ENCODE measurements at places on chromosomes 2 and 18.

- DNase-seq, result no peak
Observed at GRCh38 chr2:148391324-148391723, 253.2 kb upstream of the EPC2 start.

DNA sequence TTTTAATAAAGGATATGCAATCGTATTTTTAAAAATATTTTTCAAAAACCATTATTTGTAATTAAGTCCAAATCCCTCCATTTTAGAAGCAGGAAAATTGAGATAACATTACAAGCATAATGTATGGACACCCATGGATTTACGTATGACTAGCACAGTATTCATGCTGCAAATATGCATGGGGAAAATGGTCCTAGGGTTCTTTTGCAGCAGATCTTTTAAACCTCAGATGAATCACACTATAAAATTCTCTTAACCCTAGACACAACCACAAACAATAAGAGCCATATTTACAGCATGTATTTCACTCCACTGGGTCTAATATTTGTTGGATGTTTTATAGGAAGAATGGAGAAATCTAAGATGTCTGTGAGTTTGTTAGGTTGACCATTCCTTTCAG, 453.4 kb downstream of the TGIF1 start:
- DNase-seq, result no peak

DNA sequence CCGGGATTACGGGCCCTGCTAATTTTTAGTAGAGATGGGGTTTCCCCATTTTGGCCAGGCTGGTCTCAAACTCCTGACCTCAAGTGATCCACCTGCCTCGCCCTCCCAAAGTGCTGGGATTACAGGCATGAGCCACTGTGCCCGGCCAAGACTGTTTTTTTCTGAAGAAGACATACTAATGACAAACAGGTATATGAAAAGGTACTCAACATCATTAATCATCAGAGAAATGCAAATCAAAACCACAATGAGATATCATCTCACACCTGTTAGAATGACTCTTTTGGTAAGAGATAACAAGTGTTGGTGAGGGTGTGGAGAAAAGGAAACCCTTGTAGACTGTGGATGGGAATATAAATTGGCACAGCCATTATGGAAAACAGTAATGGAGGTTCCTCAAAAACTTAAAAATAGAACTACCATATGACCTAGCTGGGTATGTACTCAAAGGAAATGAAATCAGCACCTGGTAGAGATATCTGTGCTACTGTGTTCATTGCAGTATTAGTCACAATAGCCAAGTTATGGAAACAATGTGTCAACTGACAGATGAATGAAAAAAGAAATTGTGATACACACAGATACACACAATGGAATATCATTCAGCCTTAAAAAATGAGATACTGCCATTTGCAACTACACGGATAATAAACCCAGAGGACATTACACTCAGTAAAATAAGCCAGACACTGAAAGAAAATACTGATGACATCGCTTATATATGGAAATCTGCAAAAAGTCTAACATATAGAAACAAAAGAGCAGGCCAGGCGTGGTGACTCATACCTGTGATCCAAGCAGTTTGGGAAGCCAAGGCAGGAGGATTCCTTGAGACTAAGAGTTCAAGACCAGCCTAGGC, 20.8 kb downstream of the SOS1 start:
- peak; percentile 32 for DNase-seq

DNA sequence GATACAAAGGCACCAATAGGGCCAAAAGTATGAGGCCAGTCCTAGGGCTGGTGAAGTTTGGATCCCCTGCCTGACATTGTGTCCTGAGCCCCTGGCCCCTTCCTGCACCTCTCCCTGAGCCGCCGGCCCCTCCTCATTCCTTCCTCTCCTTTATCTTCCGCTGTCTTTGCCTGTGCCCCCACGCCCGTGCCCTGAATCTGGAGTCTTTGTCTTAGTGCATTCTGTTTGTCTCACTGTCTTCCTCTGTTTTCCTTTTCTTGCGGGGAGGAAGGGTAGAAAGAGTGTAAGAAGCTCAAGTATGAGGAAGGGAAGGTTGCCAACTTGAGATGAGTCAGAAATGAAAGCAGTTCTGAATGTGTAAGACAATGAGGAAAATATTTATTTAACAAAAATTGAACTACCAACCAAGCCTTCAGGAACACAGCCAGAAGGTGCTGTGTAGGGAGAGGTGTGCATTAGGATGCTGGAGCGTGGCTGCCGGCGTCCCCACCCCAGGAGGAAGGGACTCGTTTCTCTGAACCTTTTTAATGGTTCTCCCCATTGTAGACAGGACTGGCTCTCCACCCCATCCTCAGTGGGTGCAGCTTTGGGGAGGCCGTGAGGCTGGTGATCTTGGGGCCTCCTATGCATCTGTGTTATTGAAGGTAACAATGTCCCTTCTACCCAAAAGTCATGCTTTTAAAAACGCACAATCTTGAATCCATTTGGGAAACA, 133.1 kb downstream of the NEDD4L start:
- DNase-seq, result no peak

DNA sequence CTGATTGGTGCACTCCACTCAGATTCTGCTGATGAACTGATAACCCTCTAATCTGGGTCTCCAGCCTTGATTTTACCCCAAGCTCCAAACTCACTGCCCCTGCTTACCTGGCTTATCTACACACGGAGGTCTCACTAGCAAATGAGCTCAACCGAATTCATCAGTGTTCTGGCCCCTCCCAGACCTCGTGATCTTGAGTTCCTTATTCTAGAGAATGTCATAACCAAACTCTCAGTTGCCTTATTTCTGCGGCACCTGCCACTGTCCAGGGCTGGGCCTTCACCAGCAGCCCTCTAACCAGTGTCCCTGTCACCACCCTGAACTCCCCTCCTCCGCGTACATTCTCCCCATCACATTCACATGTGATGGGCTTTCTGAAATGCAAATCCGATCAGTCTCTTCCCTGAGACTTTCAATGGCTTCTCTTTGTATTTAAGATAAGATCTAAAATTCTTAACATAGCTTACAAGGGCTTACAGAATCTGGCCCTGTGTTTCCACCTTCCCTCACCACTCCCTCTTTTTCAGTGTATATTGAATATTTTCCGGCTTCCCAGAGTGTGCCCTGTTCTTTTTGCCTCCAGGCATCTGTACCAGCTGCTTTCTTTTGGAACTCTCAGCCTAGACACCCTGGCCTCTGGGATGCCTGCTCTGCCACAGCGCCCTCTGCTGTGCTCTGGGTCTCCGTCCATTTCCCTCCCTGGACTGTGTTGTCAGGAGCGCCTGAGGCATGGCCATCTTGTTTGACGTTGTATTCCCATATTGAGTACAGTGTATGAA, 31.1 kb downstream of the NAB1 start:
- peak; percentile 48 for DNase-seq

DNA sequence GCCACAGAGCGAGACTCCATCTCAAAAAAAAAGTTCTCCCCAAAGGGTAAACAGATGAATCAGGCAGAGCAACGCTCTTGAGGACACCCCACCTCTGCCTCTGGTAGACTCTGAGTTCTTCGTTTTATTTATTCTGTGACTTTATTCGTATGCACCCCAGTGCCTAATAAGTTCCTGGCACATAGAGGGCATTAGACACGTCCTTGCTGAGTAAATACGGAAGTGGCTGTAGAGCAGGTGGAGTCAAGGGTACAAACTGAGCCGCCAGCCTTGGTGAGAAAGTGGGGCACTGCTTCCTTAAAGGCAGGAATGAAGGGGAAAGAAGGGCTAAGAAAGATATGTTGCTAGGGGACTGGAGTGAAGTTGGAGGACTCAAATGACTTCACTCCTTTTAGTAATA, 12.9 kb downstream of the SULT1C2 start:
- DNase-seq, result no peak

DNA sequence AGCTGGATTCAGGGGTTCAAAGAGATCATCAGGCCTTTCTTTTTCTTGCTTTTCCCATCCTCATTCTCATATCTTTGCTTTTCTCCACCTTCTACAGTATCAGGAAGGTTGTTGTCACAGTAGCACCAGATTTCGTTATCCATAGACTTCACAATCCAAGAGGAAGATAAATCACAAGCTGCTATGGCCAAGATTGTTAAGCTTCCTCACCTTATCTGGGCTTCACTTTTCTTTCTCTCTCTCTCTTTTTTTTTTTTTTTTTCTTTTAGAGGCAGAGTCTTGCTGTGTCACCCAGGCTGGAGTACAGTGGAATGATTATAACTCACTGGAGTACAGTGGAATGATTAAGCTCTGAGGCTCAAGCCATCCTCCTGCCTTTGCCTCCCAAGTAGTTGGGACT, 93.5 kb downstream of the TTC27 start:
- DNase-seq, result no peak

- no peak for DNase-seq
Observed at GRCh38 chr2:54295911-54296310, 39.9 kb upstream of the TSPYL6 start.

DNA sequence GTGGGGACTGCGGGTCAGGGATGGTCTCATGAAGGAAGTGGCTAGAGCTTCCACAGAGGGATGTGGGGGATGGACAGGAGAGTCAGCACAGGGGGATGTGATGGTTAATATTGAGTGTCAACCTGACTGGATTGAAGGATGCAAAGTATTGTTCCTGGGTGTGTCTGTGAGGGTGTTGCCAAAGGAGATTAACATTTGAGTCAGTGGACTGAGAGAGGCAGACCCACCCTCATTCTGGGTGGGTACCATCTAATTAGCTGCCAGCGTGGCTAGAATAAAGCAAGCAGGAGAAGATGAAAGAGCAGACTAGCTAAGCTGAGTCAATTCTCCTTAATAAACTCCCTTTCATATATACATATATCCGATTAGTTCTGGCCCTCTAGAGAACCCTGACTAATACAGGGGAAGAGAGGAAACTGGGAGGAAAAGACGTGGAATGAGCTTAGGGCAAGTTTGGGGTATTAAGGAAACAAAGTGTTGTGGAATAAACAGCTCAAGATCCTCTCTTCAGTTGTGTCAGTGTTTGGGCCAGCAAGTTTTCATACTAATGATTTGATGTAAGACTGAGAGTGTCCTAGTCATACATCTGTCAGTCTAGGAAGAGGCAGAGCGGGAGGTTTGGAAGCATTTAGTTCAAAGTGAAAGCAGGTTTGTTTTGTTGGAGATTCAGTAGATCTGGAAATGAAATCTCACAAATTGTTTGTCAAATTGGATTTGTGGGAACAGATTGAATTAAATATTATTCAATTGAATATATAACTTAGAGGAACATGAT, 135.2 kb upstream of the NT5C1B start:
- no peak for DNase-seq

GRCh38 chr2:19695706-19696105, 206.1 kb downstream of the TTC32 start:
- DNase-seq, result no peak

GRCh38 chr2:393711-394696, 106.1 kb upstream of the ALKAL2 start:
- DNase-seq, result no peak

DNA sequence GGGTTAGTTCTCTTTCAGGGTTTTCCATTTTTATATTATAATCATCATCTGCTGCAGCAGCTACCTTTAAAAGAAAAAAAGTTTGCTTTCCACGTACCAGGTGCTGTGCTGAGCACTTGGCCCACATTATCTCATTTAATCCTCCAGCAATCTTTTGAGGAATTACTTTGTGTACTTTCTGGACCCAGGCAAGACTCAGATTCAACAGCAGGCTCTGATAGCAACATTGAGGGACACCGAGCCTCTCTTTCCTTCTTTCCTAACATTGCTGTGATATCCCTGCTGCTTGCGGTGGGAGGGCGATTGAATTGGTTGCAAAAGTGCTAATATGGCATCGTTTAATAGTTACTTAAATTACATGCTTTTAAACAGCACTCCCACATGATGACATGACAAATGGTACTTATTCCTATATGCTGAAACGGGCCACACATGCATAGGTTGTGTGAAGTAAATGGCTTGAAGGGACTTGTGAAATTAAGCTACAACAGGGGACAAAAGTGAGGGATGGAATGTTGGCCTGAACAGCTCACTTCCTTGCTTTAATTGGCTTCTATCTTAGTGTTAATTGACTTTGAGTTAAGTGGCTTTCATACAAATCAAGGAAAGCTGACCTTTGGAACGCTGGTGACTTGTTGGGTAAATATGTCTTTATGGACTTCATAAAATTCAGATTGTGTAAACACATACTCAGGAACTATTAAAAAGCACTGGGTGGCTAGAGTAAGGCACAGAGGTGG, 21.2 kb downstream of the SPRED2 start:
- DNase-seq, result no peak

DNA sequence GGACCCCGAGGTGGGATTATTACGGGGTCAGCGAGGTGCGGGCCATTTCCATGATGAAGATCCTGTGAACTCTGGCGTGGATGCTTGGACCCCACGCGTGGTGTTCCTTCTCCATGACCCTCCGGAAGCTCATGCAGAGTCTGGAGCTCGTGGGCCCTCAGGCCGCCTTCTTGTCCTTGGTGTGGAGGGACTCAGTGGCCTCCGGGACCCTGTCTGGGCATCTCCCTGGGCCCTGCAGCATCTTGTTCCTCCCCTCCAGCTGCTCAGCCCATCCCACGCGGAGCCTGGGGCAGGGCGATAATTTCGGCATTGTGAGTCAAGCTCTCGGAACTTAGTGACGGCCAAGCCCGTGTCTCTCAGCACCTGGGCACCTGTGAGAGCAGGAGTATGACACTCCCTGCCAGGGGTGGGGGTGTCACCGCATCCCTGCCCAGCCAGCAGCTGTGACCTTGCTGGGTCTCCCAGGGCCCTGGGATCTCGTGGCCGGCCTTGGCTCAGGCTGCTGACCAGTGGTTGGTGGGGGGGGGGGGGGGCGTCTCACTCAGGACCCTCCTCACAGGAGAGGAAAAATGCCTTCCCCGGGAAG, 24.6 kb downstream of the RTP5 start:
- no peak for DNase-seq

GRCh38 chr2:5370158-5370557, 322.0 kb upstream of the SOX11 start:
- no peak for DNase-seq

DNA sequence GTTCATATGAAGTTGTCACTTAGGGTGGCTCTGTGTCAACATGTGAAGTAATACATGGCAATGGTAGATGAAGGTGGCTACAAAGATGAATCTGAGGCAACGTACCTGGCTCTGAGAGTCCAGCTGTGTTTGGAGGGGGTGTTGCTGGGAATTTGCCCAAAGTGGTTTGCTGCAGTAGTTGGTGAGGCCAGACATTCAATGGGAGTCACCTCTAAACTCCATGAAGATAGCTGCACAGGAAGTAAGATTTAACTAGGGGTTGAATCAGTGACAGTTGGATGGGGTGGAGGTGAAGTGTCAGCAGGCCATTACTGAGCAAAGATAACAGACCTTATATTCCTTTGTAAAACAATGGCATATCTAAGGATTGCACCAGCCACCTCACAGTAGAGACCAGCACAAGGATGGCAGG, 71.8 kb downstream of the NUP35 start:
- DNase-seq, result no peak

GRCh38 chr2:152453129-152453911, 118.3 kb downstream of the FMNL2 start:
- no peak for DNase-seq
